ENCODE measurements at places on chromosomes 2 and 18. TPM values are rescaled to one million over a fixed set of nuclear protein-coding genes. Genes with fewer than 3 reads are reported as not detected.

DNAH6 gene
- 0.02 TPM for polyA plus RNA-seq

LRRC30 gene
- not detected for polyA plus RNA-seq

SCN3A gene
- not detected for polyA plus RNA-seq

CASP10 gene
- polyA plus RNA-seq = 2.7 TPM

SULT1C4 gene
- polyA plus RNA-seq = not detected

SATB2 gene
- 0.57 TPM for polyA plus RNA-seq

CFAP65 gene
- not detected for polyA plus RNA-seq

FHL2 gene
- polyA plus RNA-seq = 92.7 TPM

MATN3 gene
- polyA plus RNA-seq = 1.2 TPM

ESPNL gene
- polyA plus RNA-seq = 0.71 TPM

RAB1A gene
- 176 TPM for polyA plus RNA-seq

MEP1B gene
- polyA plus RNA-seq = not detected

DSC2 gene
- 7.3 TPM for polyA plus RNA-seq

RBKS gene
- polyA plus RNA-seq = 1.5 TPM

All from foreskin keratinocyte (primary cell).